ENCODE measurements at places on chromosomes 6 and 20.

DNA sequence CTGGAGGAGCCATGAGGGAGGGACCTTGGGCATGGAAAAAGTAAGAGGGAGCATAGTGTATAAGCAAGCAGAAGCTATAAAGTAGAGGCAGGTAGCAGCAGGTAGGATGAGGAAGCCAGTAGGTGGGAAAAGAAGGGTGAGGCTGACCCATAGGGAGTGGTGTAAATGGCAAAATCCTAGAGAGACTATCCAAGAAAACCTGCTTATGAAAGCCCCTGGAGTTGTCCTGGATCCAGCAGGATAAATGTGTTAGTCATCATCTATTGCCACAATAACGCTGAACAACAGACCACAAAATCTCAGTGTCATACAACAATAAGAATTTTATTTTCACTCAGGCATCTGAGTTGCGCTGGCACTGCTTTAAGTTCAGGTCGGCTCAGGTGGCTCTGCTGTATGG is 30.2 kb downstream of the CHD6 start:
- DNase-seq = no peak

- no peak for DNase-seq
These were observed 13.8 kb downstream of the PCIF1 start for GRCh38 chr20:45948261-45948733.

- DNase-seq = no peak
These were observed 55.0 kb upstream of the HLA-A start for GRCh38 chr6:29887330-29887818.

DNA sequence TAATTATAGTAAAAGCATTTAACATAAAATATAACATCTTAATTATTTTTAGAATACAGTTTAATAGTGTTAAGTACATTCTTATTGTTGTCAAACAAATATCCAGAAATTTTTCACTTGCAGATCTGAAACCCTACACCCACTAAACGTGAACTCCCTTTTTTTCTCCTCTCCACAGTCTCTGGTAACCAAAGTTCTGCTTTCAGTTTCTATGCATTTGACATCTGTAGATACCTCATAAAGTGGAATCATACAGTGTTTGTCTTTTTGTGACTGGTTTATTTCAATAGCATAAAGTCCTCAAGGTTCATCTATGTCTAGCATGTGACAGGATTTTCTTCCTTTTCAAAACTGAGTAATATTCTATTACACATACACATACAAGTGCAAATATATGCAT is 286.3 kb downstream of the BTBD3 start:
- no peak for DNase-seq

GRCh38 chr20:53124075-53124551 is 152.0 kb downstream of the TSHZ2 start:
- DNase-seq = no peak

DNA sequence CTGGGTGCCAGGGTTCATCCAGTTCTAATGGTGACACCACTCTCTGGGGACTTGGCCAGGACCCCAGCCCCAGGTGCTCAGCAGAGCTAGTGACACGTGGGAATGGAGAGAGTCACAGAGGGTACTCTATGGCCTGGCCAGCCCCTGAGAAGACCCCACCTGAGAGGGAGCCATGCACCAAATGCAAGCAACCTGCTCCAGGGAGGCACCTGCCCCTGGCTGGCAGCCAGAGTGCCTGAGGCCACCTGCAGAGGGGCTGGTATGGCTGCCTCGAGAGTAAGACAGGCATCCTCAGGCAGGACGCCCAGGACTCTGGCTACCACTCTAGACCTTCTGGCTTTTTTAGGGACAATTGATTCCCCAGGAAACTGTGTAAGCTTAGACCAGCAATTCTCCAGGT is 38.6 kb upstream of the CST7 start:
- no peak for DNase-seq

GRCh38 chr20:62117658-62118057 is 4.6 kb upstream of the LSM14B start:
- DNase-seq = peak; percentile 64

DNA sequence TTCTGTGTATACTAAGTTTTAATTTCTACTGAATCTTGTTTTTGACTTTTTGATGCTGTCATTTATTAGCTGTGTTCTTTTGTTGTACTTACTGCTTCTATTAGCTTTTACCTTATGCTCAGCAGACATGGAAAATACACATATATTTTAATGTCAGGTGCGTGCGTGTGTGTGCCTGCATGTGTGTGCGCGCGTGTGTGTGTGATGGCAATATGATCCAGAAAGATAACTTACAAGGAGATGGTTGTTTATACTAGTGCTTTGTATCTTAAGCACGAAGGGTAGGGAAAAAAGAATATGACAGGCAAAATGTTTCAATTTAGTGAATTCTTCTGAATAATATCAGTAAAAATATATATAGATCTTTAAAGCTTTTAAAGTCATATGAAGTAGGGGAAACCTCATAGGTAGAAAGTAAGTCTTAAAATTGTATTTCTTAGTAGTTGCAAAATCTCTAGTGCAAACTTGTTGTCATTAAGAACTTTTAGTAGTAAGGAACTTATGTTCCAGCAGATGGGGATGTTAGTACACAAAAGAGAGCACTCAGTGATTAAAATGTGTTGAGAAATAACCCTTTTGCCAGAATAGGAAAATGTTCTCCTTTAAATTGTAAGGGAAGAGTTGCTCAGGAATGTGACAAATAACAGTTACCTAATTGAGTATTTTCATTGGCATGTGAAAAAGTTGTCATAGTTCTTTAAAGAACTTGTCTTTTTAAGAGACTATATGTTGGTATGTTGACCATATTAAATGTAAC is 13.2 kb downstream of the QKI start:
- no peak for DNase-seq

DNA sequence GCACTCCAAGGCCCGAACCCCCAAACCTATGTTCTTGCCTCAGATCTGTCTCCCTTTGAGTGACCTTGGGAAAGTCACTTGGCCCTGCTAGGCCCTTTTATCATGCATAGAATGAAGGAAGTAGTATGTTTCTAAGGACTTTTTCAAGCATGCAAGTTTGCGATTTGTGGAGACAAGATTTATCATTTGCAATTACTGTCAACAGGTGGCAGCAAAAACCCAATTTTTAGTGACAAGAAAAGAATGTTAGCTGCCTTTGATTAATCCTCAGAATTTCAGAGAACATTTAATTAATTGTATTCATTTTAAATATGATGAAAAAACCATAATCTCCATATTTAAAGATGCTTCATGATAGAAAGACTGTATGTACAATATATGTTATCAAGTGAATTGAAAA is 28.3 kb upstream of the PREP start:
- DNase-seq = peak; percentile 1

- no peak for DNase-seq
These were observed 45.2 kb upstream of the LY86 start for GRCh38 chr6:6543181-6543879.

Measured in SHP77 (cell line).